ENCODE measurements at places on chromosomes 7 and 10. TPM values are rescaled to one million over a fixed set of nuclear protein-coding genes. Genes with fewer than 3 reads are reported as not detected.

GRCh38 chr7:96986901-96987300 is 18.5 kb upstream of the DLX6 start:
- no peak for DNase-seq
- H3K4me1 ChIP-seq = peaks cover 19% of the 10 kb centered on the region
- H3K36me3 ChIP-seq = no peaks in the 10 kb centered on the region
- no peak overlapping the region for H3K27ac ChIP-seq

DNA sequence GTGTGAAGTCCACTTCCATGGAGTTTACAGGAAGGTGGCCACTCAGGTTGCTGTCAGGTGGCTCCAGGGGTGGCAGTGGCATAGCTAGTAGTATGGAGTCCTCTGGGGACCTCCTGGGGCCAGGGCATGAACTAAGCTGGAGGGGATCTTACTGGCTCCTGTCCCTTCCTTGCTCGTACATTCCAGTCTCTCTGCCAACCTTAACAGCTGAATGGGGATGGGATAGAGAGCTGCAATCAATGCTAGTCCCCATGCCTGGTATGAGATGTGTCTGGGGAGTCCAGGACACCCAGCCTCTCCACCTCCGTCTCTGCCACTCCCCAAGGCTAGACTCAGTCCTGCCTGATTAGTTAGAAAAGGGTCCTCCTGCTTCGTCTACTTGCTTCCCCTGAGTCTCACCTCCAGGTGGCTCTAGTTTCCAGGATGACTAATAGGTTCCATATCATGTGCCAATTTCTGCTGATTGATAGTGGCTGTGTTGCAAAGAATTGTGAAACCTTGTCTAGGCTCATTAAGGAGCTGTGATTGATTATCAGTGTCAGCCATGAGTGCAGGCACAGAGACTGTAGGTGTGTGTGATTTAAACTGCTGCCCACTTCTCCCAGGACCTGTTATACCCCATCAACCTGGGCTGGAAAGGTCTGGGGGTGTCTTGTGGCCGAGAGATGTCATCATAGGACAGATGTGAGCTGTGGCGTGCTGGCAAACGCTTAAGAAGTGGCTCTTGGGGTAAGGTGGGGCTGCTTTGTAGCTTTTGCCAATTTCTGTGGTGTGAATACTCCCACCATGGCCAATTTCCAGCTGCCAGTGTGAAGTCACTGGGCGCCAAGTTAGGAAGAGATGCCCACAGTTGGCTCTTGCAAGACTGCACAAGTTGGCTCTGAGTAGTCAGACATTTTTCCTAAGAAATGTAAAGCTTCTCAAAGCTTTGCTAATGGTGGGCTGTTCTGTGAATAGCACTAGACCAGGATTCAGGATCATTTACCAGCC is 59.8 kb downstream of the COL13A1 start:
- peaks cover 35% of the 10 kb centered on the region for H3K4me1 ChIP-seq
- peak overlapping the region; percentile 41 for H3K27ac ChIP-seq
- peaks cover 5% of the 10 kb centered on the region for H3K27me3 ChIP-seq
- H3K4me3 ChIP-seq = peak overlapping the region; percentile 10
- no peak for DNase-seq

GRCh38 chr10:79367426-79368189 is 20.3 kb downstream of the PPIF start:
- H3K27me3 ChIP-seq = no peaks in the 10 kb centered on the region
- no peaks in the 10 kb centered on the region for H3K4me1 ChIP-seq
- DNase-seq = no peak
- no peak overlapping the region for H3K4me3 ChIP-seq

DNA sequence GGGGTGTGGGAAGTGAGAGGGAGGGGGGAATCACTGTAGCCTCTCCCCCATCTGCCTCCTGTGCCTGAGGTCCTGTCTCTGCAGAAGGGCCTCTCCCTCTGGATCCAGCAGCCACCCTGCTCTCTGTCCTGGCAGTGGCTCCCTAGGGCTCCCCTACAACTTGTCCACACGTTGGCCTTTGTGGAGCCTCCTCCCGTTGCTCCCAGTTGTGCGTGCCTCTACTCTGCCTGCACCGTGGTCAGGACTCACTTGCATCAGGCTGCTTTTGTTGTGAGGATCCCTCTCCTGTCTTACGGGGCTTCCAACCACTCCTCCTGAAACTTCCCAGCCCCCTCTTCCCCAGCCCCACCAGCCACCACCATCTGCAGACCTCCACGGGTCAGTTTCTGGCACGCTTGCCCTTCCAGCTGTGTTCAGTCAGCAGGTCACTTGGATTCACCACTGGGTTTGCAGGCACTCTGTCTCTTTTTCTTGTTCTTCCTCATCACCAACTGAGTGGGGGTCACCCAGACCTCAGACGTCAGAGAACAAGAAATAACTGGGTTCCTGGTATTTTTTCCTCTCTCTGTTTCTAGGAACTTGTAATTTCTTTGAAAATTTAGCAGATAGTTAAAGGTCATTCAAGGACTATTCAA is 62.3 kb downstream of the RAMP3 start:
- H3K36me3 ChIP-seq = no peaks in the 10 kb centered on the region
- H3K27me3 ChIP-seq = peaks cover 36% of the 10 kb centered on the region
- H3K27ac ChIP-seq = no peak overlapping the region
- DNase-seq = no peak

- no peak overlapping the region for H3K4me3 ChIP-seq
- H3K36me3 ChIP-seq = no peaks in the 10 kb centered on the region
- H3K27me3 ChIP-seq = no peaks in the 10 kb centered on the region
- DNase-seq = no peak
- peaks cover 21% of the 10 kb centered on the region for H3K4me1 ChIP-seq
These were observed 304.7 kb downstream of the WDR11 start for GRCh38 chr10:121155742-121156474.

Gene ZNF680
- 5.5 TPM for total RNA-seq

Gene PRRT4
- total RNA-seq = 7.7 TPM

Measured in type B pancreatic cell (in vitro differentiated cells).